Thoracic aorta (tissue), 2 donors: ENCODE measurements at places on chromosomes 16 and 17. TPM values are rescaled to one million over a fixed set of nuclear protein-coding genes. Genes with fewer than 3 reads are reported as not detected.

GRCh38 chr16:80063713-80064069 lies 463.2 kb upstream of the MAF start:
- no peaks in the 10 kb centered on the region for H3K4me1 ChIP-seq
- no peak overlapping the region for H3K27ac ChIP-seq
- H3K36me3 ChIP-seq = no peaks in the 10 kb centered on the region

DNA sequence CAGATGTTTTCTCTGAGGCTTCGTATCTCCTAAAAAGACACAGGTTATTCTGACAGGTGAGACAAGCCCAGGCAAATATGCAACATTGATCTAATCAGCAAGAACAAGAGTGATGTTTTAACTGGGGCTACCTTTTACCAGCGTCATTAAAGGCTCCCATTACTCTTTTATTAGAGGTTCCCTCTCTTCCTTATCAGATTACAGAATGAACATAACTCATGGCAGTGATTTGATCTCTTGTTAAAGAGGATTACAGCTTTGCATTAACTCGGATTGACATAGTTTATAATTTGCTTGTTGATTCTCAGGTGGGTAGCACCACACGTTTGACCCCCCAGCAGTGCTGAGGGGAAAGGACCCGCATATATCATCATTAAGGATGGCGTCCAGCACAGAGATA lies 90.5 kb downstream of the AATF start:
- no peak for DNase-seq
- H3K27ac ChIP-seq = no peak overlapping the region
- H3K27me3 ChIP-seq = no peaks in the 10 kb centered on the region
- H3K4me3 ChIP-seq = no peak overlapping the region
- no peaks in the 10 kb centered on the region for H3K4me1 ChIP-seq

DNA sequence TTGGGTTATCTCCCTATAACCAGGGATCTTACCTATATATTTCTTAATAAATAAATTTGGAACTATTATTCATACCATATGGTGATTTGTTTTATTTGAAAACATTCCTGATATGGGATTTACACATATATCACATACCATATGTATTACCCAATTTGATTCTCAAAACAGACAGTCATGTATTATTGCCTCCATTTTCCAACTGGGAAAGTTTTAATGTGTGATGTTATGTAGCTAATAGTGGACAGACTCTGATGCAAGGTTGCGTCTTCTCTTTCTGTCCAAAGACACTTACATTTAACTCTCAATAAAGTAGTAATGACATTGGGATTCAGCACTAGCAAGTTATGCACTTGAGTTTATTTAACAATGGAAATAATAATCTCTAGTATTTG lies 1.1 kb downstream of the KRTAP9-9 start:
- no peaks in the 10 kb centered on the region for H3K36me3 ChIP-seq
- H3K27me3 ChIP-seq = no peaks in the 10 kb centered on the region
- no peak overlapping the region for H3K4me3 ChIP-seq
- H3K4me1 ChIP-seq = no peaks in the 10 kb centered on the region

DNA sequence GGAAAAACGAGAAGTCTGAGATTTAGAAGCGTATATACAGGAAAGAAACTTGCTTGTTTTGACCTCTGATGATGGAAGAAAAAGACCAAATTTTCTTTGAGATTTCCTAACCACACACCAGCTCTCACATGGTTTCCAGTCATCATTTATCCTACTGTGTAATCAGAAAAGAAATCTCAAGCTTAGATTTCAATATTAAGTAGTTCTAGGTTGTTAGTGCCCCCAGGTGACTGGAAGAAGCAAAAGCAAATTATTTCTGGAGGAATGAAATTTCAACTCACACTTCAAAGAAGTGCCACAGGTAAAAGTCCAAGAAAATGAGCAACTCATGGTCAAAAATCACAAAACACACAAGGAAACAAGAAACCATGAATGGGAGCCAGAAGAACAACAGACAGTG lies 51.8 kb upstream of the KDM6B start:
- DNase-seq = no peak
- no peak overlapping the region for H3K27ac ChIP-seq
- no peaks in the 10 kb centered on the region for H3K27me3 ChIP-seq
- H3K4me1 ChIP-seq = no peaks in the 10 kb centered on the region
- H3K36me3 ChIP-seq = no peaks in the 10 kb centered on the region

- no peaks in the 10 kb centered on the region for H3K27me3 ChIP-seq
- H3K4me1 ChIP-seq = peaks cover 19% of the 10 kb centered on the region
- H3K4me3 ChIP-seq = peak overlapping the region; percentile 77
- peaks cover 15% of the 10 kb centered on the region for H3K36me3 ChIP-seq
- peak overlapping the region; percentile 90 for H3K27ac ChIP-seq
Observed at GRCh38 chr17:7915179-7915610, 894 bp downstream of the RNF227 start.

DNA sequence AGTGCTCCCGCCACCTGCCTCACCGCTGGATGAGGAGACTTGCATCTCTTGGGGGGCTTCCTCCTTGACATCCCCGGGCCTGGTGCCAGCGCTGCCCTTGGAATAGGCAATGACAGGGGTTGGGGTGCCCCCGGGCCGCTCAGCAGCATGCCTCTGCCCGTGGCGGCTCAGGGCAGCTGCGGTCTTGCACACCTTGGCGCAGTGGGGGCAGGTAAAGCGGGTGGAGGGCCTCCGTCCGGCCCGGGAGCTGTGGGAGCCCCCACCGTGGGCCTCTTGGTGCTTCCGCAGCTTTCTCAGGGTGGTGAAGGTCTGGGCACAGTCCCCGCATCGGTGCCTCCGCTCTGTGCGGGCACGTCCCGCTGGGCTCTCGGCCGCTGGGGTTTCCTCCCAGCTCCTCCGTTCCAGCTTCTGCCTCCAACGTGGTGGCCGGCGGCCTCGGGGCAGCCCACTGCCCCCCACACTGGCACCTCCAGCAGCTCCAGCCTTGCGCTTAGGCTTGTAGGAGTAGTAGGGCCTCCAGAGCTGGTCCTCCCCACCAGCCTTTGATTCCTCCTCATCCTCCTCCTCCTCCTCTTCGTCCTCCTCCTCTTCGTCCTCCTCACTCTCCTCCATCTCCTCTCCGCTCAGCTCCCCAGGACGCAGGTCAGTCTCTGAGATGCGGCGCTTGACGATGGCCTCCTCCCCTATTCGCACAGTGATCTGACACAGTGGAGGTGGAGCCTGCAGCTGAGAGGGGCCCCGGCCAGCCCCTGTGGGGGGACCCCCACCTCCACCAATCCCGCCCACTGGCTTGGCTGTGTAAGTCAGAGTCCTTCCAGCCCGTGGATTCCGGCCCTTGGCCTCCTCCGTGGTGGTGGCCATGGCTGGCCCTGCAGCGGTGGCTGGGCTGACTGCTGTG lies 16.7 kb downstream of the ZBTB4 start:
- H3K27me3 ChIP-seq = no peaks in the 10 kb centered on the region
- H3K4me3 ChIP-seq = no peak overlapping the region
- H3K4me1 ChIP-seq = peaks cover 21% of the 10 kb centered on the region
- no peak for DNase-seq
- peaks cover 37% of the 10 kb centered on the region for H3K36me3 ChIP-seq
- H3K27ac ChIP-seq = no peak overlapping the region

- no peak overlapping the region for H3K4me3 ChIP-seq
- peaks cover 25% of the 10 kb centered on the region for H3K4me1 ChIP-seq
- DNase-seq = no peak
- no peaks in the 10 kb centered on the region for H3K36me3 ChIP-seq
Observed at GRCh38 chr16:17343028-17343427, 127.7 kb downstream of the XYLT1 start.

GRCh38 chr16:16071631-16072244 lies 122.3 kb downstream of the ABCC1 start:
- H3K27ac ChIP-seq = peak overlapping the region; percentile 53
- H3K27me3 ChIP-seq = no peaks in the 10 kb centered on the region
- H3K36me3 ChIP-seq = peaks cover 10% of the 10 kb centered on the region
- H3K4me3 ChIP-seq = no peak overlapping the region
- H3K4me1 ChIP-seq = peaks cover 55% of the 10 kb centered on the region

DNA sequence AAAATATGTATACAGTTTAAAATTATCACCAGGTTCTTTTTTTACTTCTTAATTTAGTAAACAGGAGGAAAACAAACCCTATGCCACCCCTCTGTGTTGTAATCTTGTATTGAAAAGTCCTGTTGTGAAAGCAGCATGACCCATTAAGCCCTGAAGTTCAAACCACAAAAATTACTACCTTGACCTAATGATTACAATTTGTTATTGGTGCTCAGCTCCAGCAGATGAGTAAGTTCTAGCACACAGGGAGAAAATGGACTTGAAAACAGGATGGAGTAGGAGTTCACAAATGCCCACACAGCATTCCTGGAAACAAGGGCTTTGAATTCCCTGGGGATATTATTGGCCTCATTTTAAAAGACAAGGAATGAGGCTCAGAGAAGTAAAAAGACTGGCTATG lies 505.8 kb upstream of the ERCC4 start:
- DNase-seq = no peak
- no peaks in the 10 kb centered on the region for H3K27me3 ChIP-seq
- no peaks in the 10 kb centered on the region for H3K4me1 ChIP-seq
- H3K27ac ChIP-seq = no peak overlapping the region

- H3K36me3 ChIP-seq = no peaks in the 10 kb centered on the region
Observed at GRCh38 chr17:67863624-67864247, 38.4 kb downstream of the BPTF start.

DNA sequence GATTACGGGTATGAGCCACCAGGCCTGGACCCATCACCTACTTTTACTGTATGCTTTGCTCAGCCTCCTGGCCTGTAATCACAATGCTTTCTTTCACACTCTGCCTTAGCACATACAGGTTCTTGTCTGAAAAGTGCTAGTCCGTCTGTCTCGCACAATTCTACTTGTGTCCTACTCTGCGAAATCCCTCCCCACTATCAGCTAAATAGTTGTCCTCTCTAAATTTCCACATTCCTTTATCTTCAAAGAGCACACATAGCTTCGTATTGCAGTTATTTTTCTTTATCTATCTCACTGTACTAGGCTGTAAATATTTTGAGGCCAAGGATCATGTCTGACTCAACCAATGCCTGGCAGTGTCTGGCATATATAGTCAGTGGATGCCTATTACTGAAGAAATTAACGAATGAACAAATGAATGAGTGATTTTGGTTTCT lies 38.5 kb upstream of the ETV4 start:
- DNase-seq = no peak
- peaks cover 10% of the 10 kb centered on the region for H3K4me1 ChIP-seq
- no peak overlapping the region for H3K4me3 ChIP-seq
- H3K27ac ChIP-seq = no peak overlapping the region

DNA sequence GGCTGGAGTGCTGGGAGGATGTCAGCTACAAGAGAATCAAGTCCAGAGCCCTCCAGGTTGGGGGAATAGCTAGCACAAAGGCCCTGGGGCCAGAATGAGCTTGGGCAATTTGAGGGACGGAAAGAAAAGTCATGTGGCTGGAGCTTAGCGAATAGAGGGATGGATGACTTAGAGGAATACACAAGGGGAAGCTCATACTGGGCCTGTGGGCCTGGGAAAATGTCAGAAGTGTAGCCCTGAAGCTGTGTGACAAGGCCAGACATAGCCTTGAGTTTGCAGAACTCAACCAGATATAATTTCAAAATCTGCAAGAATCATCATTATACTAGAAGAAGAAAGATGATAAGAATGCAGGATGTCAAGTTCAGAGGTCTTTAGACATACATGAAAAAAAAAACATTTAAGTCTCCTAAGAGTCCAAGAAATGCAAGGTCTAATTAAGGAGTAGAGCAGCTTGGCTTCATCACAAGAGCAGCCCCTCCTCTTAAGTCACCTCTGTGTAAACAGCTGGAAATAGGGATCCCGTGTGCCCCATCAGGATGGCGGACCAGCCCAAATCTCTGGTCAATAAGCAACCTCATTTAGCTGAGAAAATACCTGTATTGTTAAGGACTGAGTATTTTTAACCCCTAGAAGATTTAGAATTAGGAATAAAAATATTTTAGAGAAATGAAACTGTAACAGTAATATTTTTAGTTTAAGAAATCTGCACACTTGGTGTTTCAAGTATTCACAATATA lies 66.6 kb downstream of the ABCC12 start:
- H3K27ac ChIP-seq = no peak overlapping the region
- no peak overlapping the region for H3K4me3 ChIP-seq
- H3K27me3 ChIP-seq = no peaks in the 10 kb centered on the region
- H3K4me1 ChIP-seq = no peaks in the 10 kb centered on the region
- no peaks in the 10 kb centered on the region for H3K36me3 ChIP-seq
- DNase-seq = no peak

- H3K4me1 ChIP-seq = peaks cover 9% of the 10 kb centered on the region
- no peaks in the 10 kb centered on the region for H3K36me3 ChIP-seq
- DNase-seq = no peak
- peak overlapping the region; percentile 71 for H3K27ac ChIP-seq
Observed at GRCh38 chr16:11596572-11597226, 10.0 kb upstream of the LITAF start.

- H3K27ac ChIP-seq = no peak overlapping the region
- H3K4me3 ChIP-seq = no peak overlapping the region
- no peak for DNase-seq
- no peaks in the 10 kb centered on the region for H3K4me1 ChIP-seq
- H3K27me3 ChIP-seq = no peaks in the 10 kb centered on the region
Observed at GRCh38 chr16:85856079-85856478, 42.9 kb upstream of the IRF8 start.

MYH11 gene
- 2,456 TPM for total RNA-seq

TNS4 gene
- total RNA-seq = 0.78 TPM

TBC1D28 gene
- not detected for total RNA-seq

NLRC3 gene
- 3.7 TPM for total RNA-seq

ATP2A3 gene
- 50.4 TPM for total RNA-seq

ATP6V0A1 gene
- 63.2 TPM for total RNA-seq

SEPHS2 gene
- total RNA-seq = 18.1 TPM

GFOD2 gene
- total RNA-seq = 13.3 TPM
